ENCODE measurements at places on chromosomes 1 and 21.

DNA sequence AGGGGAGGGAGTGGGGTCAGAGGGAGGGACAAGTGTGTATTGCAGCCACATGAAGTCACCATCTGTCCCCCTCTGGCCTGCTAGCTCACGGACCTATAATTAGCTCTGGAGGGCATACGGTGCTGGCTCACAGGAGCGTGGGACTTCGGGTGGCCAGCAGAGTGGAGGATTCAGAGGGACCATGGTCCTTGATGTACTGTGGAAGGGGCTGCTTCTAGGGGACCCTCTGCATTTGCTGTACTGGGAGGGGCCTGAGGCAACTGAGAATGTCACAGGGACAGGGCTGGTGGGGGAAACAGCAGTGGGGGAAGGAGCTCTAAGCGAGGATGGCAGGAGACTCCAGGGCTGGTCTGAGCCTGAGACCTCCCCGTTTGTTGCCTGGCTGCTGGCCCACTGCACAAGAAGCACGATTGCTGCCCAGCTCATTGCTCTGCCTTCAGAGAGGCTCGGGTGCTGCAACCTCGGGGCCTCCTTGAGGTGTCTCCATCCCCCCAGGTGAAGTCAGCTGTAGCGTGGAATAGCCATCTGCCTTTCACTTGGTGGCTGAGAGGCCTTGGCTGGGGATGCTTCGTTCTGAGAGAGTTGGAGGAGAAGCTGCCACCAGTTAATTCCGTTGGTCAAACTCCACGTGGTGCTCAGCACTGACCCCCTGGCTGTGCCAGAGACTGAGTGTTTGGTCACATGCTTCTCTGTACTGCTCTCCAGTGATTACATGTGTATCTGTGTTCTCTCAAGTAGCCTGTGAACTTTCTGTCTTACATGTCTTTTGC lies 2.7 kb downstream of the PPFIA4 start:
- DNase-seq, result no peak

DNA sequence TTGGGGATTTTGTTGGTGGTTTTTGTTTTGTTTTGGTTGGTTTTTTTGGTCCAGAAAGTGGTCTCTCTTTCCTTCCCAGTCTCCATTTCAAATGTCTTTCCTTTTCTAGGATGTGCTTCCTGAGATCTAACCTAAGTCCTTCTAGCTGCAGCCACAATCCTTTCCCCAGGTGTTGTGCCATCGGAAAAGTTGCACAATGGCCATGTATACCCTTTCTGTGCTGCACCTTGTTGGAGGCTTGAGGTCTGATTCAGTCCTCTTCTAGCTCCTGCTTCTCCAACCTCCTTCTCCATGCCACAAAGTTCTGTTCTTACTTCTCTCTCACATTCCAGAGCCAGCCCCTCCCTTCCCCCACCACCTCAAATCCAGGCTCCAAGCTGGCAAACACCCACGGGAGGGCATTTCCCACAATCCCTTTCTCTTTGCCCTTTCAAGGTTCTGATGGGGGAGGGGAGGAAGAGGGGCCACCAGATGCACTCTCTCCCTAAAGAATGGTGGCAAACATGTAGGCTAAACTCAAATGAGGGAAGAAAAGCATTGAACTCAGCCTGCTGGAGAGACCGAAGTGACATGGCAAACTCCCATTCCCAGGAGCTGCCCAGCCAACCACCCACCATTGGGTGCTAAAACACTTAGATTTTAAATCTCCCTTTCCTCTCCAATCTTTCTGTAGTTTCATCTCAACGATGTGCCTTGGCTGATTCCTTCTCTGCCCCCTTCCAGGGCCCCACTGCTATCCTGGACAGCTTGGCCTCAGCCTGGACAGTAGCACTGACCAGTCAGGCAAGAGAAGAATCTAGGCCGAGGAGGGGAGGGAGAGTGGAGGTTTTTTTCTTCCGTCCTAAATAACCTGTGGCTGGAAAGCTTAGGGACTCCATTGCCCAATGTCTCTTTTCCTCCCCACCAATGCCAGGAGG lies 2.9 kb downstream of the KCNJ10 start:
- DNase-seq, result no peak

DNA sequence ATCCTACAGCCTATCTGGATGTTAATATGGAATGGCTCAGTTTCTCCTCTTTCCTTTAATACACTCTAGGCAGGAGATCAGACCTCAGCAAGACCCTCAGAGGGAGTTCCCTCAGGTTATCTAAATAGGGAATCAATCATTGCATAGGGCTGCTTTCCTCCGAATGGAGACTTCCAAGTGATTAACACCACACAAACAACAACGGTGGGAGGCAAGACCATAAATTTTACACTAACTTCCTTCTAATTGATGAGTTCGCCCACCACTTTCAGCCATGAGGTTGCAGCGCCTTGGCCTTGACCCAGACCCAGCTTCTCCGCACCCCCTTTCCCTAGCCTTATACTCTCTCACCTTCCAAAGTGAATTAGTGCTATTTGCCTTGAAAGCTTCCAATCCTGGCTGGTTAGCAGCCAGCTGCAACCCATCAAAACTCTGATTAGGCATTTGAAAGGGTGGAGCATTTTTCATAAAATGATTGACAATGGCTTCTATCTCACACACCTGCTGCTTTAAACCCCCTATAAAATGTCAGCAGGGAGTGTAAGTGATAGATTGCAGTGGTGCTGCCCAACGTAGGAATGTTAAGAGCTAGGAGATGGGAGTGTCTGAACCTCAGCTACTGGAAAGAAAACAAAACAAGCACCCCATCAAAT lies 534.9 kb upstream of the USP24 start:
- no peak for DNase-seq

DNA sequence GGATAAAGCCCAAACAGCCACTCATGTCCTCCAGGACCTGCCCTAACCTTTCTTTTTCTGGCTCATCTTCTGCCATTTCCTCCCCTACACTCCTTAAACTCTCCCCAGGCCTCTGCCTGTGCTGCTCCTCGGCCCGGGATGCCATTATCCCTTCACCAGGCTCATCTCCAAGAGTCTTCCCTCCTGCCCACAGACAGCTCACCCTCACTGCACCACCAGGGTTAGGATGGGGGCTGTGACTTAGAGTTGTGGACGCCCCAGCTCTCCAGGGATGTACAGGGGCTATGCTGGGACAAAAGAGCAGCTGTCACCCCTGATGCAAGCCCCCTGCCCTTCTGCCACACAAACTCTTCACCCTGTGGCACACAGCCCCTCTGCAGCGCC lies 32.0 kb downstream of the TTC39A start:
- DNase-seq, result no peak
